ENCODE measurements at places on chromosomes 1 and 21.

GRCh38 chr1:183593356-183593755 lies 3.1 kb upstream of the NCF2 start:
- DNase-seq, result peak; percentile 45

- DNase-seq, result peak; percentile 68
Measured at GRCh38 chr21:44496564-44497550, 41.5 kb downstream of the LRRC3 start.

- no peak for DNase-seq
Measured at GRCh38 chr1:207882692-207883091, 28.2 kb downstream of the CD34 start.

DNA sequence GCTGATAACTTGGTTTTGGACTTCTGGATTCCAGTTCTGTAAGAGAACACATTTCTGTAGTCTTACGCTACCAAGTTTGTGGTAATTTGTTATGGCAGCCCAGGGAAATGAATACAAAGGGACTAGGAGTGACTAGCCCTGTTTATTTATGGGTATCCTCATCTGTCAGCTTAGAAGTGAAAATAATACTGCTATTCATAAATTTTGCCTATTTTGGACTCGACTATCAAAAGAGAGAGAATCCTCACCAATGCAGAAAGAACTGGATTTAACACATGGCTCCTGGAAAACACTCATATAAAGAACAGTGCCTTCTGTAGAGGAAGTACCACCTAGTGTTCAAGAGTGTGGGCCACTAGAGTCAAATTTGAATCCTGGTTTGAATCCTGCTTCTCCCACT lies 22.6 kb downstream of the HSD11B1 start:
- no peak for DNase-seq

- no peak for DNase-seq
Measured at GRCh38 chr1:1617516-1617915, 2.2 kb downstream of the MIB2 start.

DNA sequence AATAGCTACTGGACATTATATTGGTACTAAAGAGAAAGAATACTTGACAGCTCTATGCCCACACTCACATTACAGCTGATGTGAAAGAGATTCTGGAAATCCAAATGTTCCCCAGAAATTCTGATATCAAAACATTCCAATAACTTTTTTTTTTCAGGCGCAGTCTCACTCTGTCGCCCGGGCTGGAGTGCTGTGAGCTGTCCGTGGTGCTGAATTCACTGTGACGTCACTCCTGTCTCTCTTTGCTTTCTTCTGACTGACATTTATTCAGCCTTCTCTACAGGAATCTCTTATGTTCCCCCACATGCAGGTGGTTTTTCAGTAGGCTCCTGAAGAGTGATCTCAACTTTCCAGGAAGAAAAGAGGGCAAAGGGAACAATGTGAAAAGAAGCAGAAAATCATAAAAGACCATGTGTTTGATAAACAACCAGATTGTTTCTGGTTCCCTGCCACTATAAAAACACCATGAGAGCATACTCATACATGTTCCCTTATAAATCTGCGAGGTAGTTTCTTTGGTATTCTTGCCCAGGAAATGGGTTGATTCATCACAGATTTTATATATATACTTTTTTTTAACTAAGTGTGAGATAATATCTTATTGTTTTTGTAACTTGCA lies 6.2 kb downstream of the S100A7A start:
- peak; percentile 73 for DNase-seq

DNA sequence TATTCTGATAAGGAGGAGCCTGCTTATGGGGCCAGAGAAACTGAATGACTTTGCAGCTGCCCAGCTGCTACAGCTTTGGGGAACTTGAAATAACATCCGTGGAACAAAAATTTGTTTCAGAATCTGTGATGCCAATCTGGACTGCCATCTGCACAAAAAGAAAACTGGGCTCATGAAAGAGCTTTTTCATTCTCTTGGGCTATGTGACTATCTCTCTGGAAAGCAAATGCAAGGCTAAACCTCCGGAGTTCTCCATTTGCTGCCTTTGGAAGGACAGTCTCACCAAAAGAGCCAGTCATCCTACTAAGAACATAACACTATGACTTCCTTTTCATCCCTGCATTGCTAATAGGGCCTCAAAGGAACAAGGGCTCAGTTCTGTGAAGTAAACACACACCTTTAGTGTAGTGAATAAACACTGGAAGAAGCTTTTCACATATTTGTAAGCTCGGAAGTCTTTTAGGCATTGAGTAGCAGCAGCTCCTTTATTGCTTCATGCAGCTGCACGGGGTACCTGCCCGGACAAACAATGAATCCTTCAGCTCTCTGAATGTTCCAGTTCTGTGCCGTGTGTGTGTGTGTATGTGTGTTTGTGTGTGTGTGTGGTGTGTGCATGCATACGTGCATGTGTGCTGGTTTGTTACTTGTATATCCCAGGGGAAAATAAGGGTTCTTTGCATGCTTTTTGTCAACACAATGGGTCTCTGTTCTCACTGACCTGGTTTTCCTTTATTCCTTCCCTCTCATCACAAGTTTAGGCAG lies 255.5 kb upstream of the SGIP1 start:
- DNase-seq, result no peak
